Activated T-helper 1 cell treated with anti-CD3 and anti-CD28 coated beads, Interleukin-2, amount 50 U/mL, for 16 hours (primary cell): ENCODE measurements at places on chromosomes 4 and X.
A peak's percentile ranks its signal among the peaks of the same experiment; 100 is the strongest.

DNA sequence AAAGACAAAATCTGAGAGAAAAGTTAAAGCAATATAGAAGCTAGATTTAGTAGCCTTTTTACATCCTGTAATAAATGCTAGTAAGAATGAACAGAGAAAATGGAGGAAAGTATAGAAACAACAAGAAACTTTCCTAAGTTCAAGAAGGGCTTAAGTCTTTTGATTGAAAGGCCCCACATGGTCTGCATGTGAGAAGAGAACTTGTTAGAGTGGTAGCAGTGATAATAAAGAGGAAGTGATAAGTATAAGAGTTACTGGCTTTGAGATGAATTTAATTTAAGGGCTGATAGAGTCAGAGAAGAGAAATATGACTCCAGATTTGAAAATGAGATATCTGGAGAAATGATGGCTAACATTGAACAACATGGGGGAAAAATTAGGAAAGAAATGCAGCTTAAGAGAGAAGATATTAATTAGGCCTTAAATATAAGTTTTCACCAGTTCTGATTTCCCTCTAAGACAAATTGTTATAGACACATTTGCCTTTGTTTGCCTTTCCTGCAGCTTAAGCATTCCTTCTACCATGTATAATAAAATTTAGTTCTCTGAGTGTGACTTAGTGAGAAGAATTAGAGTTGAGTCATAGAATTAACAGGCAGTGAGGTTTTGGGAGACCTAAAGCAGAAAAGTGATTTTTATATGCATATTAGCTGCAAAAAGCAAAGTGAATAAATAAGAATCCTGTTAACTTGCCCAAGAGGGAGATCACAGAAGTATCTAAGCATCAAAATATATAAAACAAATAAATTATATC is 18.4 kb downstream of the ZFX start:
- no peak for DNase-seq

GRCh38 chr4:10736895-10737294 is 52.3 kb upstream of the CLNK start:
- no peak for DNase-seq

DNA sequence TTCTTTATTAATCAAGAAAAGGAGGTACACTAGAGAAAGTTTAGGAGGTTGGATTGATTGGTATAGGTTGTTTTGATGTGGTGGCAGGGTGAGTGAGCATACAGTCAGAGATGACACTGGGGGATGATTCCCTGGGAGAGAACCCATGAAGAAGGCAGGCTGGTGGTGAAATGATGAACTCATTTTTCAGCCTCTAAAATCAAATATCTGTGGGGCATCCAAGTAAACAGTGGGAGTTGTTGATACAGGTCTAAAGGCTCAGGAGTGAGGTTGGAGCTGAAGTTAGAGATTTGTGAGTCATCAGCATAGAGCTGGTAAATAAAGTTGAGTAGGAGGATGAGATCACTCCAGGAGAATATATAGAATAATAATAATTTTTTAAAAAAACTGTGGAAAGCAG is 10.0 kb upstream of the AP1S2 start:
- no peak for DNase-seq

GRCh38 chrX:103464774-103465117 is 54.5 kb downstream of the RAB40A start:
- DNase-seq = peak; percentile 56

DNA sequence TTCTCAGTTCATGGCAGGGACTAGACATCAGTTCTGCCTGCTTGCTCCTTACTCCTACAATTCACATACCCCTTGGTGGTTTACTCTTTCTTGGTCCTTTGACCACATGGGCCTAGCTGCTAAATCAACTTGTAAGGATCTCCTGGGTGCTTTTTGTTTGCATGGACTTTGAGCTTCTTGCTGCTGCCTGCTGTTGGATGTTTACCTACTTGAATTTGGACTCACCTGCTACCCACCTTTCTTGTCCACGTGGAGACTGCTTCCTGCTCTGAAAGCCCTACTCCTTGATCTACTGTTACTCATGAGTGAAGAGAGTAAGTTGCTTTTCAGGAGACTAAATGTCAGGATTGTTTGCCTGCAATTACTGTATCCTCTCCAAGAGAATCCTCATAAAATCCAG is 15.2 kb upstream of the ARHGAP24 start:
- no peak for DNase-seq

- no peak for DNase-seq
These were observed 6.8 kb upstream of the IQSEC2 start for GRCh38 chrX:53288189-53288588.

GRCh38 chrX:112211459-112211858 is 128.9 kb upstream of the TRPC5 start:
- DNase-seq = no peak

DNA sequence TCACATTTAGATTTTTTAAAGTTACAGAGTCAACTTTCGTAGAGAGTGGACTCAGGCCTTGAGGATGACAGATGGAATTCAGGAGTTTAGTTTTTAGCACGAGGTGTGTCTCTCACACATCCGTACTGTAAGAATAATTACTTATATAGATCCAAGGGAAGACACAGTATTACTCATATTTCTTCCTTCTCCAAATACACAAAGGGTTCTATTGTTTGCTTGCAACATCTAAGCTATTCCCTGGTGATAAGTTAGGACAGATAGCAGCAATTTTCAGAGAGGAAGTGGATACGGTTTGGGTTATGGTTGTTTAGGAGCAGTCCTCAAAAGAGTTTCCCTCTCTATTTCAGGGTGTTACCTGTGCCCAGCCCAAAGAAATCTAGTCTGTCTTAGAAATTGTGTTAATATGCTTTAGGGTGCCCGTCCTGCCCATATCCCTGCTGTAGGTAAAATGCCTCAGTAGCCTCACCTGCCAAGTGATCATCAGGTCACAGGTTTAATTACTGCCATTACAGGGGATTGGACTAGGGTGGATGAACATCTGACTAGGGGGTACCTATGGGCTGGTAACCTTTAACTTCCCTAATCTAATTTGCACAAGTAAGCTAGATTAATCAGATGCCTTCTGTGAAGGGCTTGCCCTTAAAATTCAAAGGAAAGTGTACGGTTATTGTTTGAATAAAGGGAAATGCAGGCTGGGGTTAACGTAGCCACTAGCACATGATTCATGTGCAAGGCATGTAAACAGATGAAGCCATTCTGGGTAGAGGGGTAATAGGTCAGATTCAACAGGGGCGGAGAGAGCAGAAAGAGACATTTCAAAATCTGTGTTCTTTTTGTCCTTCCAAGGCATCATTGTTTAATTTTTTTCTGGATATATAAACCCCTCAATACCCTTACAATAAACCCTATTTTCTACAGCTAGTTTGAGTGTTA is 8.7 kb upstream of the PPP3CA start:
- no peak for DNase-seq

- DNase-seq = no peak
These were observed 341.4 kb downstream of the DHRSX start for GRCh38 chrX:2159393-2159792.

DNA sequence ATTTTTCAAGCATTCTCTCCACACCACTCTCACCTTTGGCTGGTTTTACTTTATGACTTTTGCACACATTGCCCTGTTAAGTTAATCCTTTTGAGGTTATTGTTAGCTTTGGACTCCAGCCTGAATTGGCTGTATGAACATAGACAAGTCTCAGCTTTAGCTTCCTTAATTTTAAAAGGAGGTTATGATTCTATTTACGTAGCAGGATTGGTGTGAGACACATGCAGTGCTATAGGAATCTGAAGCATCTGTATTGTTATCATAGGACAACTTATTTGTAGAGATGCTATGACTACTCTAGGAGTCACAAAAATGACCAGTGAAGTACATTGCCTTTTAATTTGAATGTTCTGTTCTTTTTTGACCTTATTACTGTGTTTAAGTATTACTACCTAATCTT is 15.7 kb downstream of the PGAM4 start:
- DNase-seq = no peak

- no peak for DNase-seq
These were observed 60.5 kb downstream of the FGFBP1 start for GRCh38 chr4:15878011-15878410.
